ENCODE measurements at places on chromosomes 4 and X. TPM values are rescaled to one million over a fixed set of nuclear protein-coding genes. Genes with fewer than 3 reads are reported as not detected.

The HMX1 gene
- polyA plus RNA-seq, result not detected

The ZFP92 gene
- polyA plus RNA-seq, result 0.21 TPM

The NUDT10 gene
- polyA plus RNA-seq, result not detected

The PAK3 gene
- not detected for polyA plus RNA-seq

The FOXO4 gene
- polyA plus RNA-seq, result 2.7 TPM

The TEC gene
- polyA plus RNA-seq, result 2.7 TPM

The P2RY4 gene
- polyA plus RNA-seq, result not detected

The CCNA2 gene
- polyA plus RNA-seq, result not detected

The ARMCX4 gene
- polyA plus RNA-seq, result 0.49 TPM

The USP17L21 gene
- not detected for polyA plus RNA-seq

The KCTD8 gene
- not detected for polyA plus RNA-seq

The PPEF1 gene
- polyA plus RNA-seq, result not detected

DNA sequence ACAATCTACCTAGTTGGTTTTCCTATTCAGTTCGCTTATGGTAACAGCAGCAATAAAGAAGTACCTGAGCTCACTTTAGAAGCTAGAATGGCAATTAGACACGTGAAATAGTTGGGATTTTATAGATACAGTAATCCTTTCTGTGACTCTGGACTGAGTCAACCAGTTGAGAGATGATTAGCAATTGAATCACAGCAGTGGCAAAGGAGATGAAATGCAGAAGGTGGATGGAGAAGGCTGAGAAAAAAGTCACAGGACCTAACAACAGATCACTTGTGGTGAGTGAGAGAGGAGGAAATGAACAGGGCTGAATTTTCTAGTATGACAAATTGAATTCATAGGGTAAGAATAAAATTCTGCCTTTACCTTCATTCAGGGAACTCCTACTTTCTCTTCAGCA, 197.1 kb upstream of the MAGEB18 start:
- no peak for DNase-seq

DNA sequence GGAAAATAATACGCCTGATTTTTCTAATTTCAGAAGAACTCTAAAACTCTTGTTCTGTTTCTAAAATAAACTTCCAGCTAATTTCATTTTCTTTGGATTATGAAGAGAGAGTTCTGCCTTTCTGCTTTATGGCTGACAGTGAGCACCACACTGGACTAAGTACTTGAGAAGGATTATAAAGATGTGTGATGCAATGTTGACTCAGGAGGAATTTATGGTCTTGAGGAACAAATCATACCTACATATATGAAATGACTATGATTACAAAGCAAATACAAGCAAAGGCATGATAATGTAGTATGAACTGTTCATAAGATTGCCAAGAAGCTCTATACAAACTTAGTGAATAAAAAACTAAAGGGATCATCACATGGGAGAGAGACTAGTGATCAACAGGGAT, 13.0 kb upstream of the SLC25A5 start:
- no peak for DNase-seq

GRCh38 chrX:48475296-48475695, 703 bp upstream of the FTSJ1 start:
- no peak for DNase-seq

GRCh38 chr4:107008115-107008514, 28.0 kb downstream of the DKK2 start:
- DNase-seq, result no peak

GRCh38 chrX:97328853-97329390, 445.2 kb downstream of the RPA4 start:
- no peak for DNase-seq

- no peak for DNase-seq
These were observed 309.8 kb upstream of the GALNT7 start for GRCh38 chr4:172858731-172859230.

DNA sequence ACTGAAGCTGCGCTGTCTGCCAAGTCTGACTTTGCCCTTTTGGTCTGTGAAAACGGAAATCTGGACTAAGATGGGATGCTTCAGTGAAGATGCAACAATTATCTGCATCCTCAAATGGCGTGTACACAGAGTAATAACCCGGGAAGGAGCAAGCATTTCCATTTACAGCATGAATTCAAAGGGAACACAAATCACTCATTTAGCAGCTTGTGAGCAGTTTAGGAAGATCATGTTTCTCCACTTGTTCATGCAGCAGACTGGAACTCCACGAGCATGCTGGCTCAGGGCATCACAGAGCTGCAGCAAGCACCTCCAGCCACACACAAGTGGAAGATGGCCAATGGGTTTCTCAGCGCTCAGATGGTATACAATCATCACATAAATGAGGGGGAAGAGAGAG, 175.5 kb downstream of the NLGN4X start:
- DNase-seq, result no peak

- no peak for DNase-seq
These were observed 20.9 kb downstream of the ITIH6 start for GRCh38 chrX:54776987-54777672.

- no peak for DNase-seq
These were observed 211.1 kb downstream of the GUCY2F start for GRCh38 chrX:109270580-109271484.

DNA sequence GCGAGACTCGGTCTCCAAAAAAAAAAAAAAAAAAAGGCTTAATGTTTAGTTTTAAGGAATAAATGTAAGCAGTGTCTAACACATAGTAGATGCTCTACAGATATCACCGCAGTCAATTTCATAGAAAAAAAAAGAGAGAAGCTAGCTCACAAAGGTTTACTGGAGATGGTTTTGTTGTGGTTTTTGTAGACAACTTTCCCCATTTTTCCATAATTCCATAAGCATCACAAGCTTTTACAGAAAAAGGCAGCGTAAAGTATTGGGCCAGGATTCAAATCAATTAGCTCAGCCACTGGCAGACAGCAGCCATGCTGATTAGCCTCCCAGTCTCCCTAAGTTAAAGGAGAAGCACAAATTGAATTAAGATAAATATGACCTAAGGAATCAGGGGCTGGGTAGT, 1.5 kb downstream of the GRSF1 start:
- no peak for DNase-seq

DNA sequence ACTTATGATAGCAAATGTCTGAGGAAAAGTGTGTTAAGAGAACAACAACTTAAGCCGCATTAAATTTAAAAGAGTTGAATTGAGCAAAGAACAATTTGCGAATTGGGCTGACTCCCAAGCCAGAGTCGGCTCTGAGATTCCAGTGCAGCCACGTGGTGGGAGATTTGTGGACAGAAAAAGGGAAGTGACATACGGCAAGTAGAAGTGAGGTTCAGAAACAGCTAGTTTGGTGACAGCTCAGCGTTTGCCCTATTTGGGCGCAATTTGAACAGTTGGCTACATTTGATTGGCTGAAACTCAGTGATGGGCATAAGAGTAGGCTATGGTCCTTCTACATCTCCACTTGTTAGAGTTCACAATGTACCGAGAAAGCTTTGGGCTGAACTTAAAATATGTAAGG, 124.0 kb downstream of the PRKX start:
- no peak for DNase-seq

- DNase-seq, result no peak
These were observed 76.0 kb downstream of the NAT8L start for GRCh38 chr4:2135083-2135482.

DNA sequence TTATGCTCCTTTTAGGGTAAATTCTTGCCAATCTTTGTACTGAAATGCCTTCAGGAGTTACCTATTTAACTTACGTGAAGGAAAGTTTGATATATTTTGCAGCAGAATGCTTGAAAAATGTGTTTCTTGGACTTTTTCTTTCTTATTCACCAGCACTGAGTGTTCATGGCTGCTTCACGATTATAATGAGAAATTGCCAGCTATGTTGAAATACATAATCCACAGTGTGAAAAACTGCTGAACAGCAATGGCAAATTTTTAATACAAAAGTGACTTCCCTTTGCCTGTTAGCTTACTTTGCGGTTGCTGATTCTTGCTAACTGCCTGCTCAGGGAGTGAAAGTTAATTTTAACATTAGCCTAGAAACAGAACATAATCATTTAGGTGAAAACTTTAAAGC, 153.8 kb upstream of the SLC4A4 start:
- no peak for DNase-seq

- peak; percentile 28 for DNase-seq
These were observed 33.8 kb downstream of the LONRF3 start for GRCh38 chrX:119008110-119008744.

DNA sequence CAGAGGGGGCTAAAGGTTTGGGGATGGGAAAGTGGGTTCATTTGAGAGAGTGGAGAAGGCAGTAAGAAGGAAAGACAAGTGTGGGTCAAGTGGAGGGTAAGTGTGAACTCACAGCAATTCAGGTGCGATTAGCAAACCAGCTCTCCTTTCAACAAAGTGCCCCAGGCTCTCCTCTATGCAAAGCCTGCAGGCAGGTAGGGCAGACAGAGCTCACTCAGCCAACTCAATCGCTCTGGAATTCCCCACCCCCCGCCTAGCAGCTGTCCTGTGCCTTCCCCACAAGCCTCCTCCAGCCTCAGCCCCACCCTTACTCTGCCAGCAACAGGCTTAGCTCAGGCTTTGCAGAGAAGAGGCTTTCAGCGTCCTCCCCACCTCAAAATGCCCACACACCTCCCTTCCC, 14.8 kb upstream of the MAMLD1 start:
- no peak for DNase-seq

- DNase-seq, result peak; percentile 13
These were observed 3.9 kb upstream of the SYN1 start for GRCh38 chrX:47623540-47624027.

DNA sequence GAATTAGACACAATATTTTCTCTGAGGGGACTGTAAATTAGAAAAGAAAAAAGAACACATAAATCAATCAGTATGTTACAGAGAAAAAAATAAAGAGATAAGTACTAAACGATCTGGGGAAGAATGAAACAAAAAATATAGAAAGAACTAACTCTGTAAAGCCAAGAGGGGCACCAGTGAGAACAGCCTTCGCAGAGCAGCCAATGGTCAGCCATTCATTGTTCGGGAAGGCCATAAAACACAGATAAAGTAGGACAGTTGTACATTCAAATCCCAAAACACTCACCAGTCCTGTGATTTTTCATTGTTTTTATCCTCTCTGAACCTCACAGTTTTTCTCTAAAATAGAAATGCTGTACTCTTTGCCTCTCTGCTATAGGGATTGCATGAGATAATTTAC, 127.9 kb downstream of the NEK1 start:
- DNase-seq, result no peak

GRCh38 chrX:116230130-116230898, 59.8 kb downstream of the AGTR2 start:
- DNase-seq, result no peak

- DNase-seq, result peak; percentile 53
These were observed 53.2 kb upstream of the ABCG2 start for GRCh38 chr4:88211473-88212252.

- DNase-seq, result no peak
These were observed 275.4 kb downstream of the ARHGAP10 start for GRCh38 chr4:148007314-148007760.

DNA sequence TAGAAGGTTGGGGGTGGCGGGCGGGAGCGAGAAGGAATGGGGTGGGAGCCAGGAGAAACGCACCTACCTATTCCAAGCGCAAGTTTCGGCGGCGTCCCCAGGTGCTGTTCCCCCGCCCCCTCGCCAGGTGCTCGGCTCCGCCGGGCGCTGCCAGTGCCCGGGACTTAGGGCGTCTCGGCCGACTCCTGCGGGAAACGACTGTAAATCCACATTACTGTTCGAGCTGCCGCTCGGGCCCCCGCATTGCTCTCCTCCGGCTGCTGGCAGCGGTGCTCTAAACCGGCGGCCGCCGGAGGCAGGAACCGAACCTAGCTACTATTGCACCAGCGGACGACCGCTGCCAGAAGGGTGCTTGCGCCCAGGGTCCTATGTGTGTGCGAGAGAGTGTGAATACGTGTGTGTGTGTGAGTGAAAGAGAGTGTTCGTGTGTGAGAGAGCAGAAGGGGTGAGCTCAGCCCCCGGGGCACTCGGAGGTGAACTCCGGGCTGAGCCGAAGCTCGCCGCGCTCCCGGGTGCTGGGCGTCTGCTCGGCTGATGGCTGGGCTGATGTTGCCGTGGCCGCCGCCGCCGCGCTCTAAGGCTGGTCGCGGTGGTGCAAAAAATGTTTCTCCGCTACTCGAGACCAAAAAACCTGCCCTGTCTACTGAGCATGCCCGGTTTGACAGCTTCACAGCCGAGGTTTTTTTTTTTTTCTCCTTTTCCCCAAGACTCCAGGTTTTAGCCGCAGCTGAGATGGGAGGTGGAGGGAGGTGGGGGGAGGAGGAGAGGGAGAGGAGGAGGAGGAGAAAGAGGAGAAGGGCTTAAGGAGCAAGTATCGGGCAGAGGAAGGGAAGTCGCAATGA, 115.7 kb upstream of the TEX13C start:
- DNase-seq, result no peak

DNA sequence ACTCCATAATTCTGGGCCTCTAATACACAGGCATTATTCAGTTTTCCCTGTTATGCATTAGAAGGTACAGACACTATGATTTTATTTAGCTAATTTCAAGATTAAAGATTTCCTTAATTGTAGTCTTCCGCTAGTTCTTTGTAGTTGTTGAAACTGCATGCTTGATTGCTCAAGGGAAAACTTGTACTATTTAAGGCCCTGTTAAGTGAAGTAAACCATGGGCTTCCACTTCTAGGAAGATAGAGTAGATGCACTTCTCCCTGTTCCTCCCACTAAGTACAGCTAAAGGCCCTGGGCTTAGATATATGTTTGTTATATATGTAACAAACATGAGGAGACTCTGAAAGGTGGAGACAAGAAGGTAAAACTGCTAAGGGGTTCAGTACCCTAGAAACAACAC, 215.8 kb upstream of the LEF1 start:
- DNase-seq, result no peak

DNA sequence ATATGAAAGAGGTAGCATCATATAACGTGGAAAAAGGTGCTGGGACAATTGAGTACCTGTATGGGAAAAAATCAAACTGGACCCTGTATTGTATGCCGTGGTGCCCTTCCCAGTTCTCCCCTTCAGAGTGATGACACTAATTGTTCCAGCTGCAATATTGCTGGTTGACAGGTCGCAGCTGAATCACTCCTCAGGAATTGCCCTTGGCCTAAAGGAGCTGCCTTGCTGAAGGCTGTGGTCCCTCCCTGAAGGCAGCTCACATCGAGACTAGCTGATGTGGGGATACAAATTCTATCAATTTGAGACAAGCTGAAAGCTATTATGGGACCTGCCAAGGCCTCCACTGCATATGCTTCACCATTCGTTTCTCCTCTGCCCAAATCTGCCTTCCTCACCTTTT, 39.3 kb upstream of the CXCL8 start:
- DNase-seq, result no peak

DNA sequence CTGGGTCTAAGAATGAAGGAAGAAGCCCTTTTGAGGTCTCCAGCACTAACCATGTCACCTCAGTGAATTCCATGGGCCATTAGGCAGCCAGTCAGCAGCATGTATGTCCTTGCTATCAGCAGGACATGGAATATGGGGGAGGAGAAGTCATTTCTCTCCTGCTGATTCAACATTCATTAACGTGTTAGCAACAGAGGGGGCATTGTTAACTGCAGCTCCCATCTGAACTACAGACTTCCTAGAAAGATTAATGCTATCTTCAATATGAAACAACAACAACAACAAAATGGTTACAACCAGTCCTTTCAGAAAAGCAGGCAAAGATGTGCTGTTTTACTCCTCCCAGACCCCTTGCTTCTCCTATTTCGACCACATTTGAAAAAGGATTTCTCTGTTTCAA, 120.4 kb upstream of the SLC34A2 start:
- no peak for DNase-seq
